Nephron progenitor cell (in vitro differentiated cells): ENCODE measurements at places on chromosomes 2 and 18.

DNA sequence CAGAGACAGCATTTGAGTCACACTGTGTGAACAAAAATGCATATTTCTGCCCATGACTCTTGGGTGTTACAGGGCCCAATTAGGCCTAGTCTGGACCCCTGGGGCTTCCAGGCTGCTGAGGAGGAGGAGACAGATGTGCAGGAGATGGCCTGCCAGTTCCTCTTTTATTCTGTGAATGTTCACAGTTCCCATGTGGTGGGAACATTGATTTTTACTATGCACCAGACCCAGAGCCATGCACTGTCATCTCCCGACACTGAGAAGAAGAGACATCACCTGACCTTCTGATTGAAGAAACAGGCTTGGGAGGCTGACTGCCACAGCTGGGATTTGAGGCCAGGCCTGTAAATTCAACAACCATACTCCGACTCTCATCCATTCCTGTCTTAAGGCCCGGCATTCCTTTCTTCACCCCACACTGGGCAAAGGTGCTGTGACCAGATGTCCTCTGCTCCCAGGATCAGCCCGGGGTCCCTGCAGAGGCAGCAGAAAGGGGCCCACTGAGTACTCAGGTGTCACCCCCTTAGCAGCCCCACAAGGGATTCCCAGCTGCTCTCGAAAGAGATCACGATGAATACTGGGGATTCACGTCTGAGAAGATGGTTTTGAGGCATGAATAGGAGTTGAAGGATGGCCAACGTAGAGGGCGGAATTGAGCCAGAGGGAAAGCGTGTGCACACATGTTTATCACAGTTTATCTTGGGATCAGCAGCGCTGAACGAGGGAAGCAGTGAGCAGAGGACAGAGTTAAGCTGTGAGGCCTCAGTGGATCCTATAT is 3.6 kb upstream of the TFCP2L1 start:
- DNase-seq: no peak

DNA sequence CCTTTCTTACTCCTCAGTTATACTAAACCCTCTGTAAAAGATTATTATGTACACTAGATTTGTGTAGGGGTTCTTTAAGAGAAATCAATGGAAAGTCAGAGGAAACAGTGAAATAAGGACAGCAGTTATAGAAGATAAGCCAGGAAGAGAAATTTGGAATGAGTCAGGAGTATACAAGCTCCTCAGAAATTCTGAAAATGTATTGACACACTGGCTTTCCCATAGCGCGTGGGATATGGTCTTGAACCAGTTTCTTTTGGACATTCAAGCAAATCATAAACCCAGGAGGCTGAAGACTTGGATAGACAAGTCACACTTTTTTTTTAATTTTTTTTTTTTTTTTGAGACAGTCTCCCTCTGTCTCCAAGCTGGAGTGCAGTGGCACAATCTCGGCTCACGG is 316.1 kb upstream of the MMADHC start:
- DNase-seq: no peak

- no peak for DNase-seq
Observed at GRCh38 chr18:74450626-74451025, 6.5 kb downstream of the DIPK1C start.

- no peak for DNase-seq
Observed at GRCh38 chr2:219109471-219109870, 48.8 kb upstream of the IHH start.

GRCh38 chr2:120988051-120988699 is 252.5 kb downstream of the GLI2 start:
- no peak for DNase-seq

- DNase-seq: no peak
Observed at GRCh38 chr2:181771356-181771755, 91.0 kb upstream of the NEUROD1 start.

- no peak for DNase-seq
Observed at GRCh38 chr2:162732946-162733698, 105.4 kb downstream of the KCNH7 start.

GRCh38 chr2:151827564-151828142 is 568 bp downstream of the ARL5A start:
- peak; percentile 45 for DNase-seq

GRCh38 chr18:74598350-74599001 is 806 bp downstream of the ZNF407 start:
- DNase-seq: peak; percentile 74

DNA sequence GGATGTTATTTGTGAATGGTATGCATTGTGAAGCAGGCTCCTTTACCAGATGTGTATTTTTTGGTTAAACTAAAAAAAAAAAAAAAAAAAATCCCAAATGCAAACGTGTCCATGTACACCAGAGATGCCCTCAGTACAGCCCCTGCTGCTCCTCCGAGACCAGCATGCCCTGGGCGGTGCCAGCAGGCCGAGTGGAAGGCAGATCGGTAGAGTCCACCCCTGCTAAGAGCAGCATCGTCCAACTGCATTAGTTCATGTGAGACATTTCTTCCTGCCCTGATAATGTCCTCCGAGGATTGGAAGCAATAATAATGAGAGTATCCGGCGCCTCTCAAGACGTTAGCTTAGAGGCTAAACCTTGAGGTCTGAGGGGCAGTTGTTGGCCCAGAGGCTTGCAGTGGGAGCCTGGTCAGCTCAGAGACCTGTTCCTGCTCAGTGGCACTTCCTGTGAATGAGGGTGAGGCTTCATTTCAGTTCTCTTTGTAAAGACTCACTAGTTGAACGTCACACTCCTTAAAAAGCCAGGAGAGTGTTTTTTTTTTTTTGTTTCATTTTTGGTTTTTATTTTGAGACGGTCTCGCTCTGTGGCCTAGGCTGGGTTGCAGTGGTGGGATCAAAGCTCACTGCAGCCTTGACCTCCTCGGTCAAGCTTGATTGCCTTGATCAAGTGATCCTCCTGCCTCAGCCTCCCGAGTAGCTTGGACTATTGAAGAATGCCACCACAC is 5.6 kb downstream of the SLC66A3 start:
- DNase-seq: no peak

- DNase-seq: no peak
Observed at GRCh38 chr2:133377021-133377481, 191.2 kb downstream of the NCKAP5 start.

- no peak for DNase-seq
Observed at GRCh38 chr2:164710837-164711765, 89.8 kb upstream of the GRB14 start.

GRCh38 chr18:8688816-8689215 is 16.5 kb upstream of the MTCL1 start:
- no peak for DNase-seq

DNA sequence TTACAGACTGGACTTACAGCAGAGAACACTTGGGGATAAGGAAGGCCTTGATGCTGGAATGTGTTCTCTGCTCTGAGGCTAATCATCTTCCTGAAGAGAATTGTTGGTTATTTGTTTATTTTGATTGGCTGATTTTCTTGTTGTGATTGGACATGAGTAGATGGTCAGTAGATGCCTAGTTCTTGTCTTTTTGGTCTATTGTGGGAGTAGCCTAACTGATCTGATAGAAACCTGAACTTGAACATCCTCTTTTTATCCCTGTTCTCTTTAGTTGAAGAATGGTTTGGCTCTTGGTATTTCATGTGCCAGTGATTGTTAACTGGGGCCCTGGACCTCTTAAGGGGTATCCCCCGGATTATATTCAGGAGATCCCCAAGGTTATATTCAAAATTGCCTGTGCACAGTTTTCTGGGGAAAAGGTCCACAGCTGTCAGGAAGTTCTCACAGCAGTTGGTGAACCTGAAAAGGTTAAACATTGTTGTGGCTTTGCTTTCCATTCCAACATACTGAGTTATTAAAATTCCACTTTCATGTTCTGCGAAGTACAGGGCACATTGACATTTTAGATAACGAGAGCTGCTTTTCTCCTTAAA is 13.6 kb downstream of the TWSG1 start:
- DNase-seq: no peak

DNA sequence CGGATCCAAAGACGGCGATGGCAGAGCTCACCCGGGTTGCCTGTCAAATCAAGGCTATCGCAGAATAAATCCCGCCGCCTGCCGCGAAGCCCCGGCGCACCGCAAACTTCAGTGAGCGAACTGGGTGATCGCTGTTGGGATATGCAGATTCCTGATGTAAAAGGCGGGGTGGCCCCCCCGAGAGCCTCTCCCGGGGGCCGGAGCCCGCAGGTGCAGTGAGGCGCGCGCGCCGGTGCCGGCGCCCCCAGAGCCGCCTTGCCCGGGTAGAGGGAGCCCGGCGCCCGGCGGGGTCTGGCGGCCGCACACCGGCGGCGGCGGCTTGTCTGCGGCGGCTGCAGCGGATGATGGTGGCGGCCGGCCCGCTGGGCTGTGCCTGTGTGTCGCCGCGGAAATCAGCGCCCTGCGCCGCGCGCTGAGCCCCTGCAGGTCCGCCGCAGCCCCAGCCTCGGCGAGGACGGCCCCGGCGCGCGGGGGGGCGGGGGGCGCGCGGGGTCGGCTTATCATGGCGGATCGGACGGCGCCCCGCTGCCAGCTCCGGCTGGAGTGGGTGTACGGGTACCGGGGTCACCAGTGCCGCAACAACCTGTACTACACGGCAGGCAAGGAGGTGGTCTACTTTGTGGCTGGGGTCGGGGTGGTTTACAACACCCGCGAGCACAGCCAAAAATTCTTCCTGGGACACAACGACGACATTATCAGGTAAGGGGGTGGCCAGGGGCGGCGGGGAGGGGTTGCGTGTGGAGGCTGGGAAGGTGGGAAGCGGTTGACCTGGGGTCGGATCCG is 1.3 kb downstream of the EML6 start:
- DNase-seq: peak; percentile 75

DNA sequence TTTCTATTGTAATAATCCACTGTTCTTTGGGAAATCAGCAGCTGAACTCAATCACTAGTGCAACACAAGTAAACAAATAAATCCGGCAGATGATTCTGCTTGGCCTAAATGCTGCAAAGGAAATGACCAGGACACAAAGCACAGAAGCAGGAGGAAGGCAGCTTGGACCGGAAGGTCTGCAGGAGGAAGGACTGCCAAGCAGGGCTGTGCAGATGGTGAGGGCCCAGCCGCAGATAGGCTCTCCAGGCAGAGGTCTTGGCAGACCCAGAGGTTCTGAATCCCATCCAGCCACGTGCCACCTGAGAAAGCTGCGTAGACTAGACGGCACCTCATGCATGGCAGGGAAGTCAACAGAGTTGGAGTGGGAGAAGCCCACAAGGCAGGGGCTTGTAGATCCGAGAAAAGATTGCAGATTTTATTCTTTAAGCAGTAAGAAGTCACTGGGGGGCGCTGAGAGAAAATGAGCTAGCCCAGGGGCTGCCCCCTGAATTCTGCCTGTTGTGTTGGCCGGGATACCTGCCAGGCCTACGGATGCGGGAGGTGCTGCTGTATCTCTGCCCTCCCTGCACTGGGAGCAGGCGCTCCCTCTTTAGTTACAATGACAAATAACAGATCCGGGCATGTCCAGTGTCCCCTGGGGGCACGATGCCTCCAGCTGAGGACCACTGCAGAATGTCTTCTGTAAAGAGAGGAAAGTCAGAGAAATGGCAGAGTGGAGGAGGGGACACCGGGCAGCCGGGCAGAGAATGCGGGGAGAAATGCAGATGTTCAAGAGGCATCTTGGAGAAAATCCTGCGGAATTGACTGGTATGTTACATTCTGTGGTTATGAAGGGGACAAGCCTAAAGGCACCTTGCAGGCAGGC is 153.5 kb downstream of the PXDN start:
- no peak for DNase-seq

- peak; percentile 76 for DNase-seq
Observed at GRCh38 chr2:26172189-26172870, 558 bp upstream of the GAREM2 start.

DNA sequence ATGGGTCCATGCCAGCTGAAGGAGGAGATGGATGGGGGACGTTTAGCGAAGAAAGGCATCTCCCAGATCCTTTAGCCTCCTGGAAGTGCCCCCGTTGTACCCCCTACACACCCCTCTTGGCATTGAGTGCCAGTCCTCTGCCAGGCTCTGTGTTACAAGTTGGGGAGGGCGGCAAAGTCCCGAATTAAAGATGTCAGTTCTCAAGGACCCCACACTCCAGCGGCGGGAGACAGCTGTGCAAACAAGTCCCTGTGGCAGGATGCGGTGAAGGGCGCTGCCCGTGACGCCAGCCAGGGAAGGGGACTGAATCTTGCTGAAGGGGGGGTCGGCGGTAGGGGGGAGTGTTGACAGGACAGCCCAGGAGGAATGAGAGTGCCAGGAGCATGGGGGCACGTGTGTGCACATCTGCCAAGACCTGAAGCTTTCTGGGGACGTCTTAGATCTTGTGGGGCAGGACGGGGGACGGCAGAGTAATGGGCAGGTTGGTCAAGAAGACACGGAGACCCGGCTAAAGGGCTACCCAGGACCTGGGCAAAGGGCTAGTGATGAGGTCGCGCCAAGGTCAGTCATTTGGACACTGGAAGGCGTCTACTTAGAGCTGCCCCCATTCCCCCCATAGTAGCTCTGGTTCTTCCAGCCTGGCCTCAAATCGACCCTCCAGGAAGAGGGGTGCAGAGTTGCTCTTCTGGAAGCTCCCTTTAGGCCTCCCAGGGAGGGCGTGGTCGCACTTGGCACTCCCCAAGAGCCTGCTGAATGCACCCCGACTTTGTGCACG is 2.8 kb upstream of the CTDSP1 start:
- DNase-seq: peak; percentile 56

DNA sequence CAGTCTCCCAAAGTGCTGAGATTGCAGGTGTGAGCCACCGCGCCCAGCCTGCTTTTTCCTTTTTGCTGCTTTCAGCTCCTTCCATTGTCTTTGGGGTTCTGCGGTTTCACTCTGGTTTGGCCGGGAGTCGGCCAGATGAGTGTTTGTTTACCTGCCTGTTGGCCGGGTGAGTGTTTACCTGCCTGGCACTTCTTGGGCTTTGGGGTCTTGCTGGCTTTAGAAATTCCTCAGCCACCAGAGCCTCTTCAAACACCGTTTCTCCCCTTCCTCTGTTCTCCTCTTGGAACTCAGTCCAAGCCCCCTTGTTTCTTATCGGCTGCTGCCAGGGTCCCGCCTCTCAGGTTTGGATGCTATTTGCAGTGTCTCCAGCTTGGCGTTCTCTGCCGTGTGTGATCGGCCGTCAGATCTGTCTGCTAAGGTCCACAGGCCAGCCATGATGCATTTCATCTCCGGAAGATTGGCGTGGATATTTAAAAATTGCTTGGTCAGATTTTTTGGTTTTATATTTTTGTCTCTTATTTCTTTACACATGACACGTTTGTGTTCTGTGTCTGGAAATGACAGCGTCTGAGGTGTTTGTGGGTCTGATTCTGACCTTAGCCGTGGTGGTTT is 14.2 kb upstream of the GAL3ST2 start:
- DNase-seq: no peak

DNA sequence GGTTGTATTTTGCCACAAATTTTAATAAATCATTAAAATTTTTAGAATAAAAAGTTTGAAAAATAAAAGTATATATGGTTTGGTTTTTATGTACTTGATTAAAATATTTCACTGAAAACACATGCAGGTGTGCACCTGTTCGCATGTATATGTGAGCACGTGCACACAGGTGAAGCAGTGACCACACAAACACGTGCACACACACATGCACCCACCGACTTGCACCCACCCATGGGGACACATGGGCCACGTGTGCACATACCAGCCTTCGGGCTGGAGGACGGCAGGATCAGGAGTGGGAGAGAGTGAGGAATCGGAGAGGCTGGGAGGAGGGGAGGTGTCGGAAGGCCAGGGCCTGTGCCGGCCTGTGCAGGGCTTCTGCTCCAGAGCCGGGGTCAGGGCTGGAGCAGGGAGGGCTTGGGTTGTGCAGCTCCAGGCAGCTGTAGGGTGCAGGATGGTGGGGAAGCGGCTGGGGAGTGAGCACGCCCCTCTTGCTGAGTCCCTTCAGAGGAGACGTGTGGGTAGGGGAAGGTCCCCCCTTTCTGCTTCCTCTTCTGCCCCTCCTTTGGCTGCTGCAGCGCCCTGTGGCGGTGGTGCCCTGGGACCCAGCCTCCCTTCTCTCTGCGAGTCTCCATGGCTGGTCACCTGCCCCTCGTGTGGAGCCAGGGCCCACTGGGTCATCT is 106.9 kb upstream of the HDAC4 start:
- no peak for DNase-seq
